ENCODE measurements at places on chromosomes 7 and 10. TPM values are rescaled to one million over a fixed set of nuclear protein-coding genes. Genes with fewer than 3 reads are reported as not detected.

Gene MYOZ1
- total RNA-seq: 1.6 TPM

DNA sequence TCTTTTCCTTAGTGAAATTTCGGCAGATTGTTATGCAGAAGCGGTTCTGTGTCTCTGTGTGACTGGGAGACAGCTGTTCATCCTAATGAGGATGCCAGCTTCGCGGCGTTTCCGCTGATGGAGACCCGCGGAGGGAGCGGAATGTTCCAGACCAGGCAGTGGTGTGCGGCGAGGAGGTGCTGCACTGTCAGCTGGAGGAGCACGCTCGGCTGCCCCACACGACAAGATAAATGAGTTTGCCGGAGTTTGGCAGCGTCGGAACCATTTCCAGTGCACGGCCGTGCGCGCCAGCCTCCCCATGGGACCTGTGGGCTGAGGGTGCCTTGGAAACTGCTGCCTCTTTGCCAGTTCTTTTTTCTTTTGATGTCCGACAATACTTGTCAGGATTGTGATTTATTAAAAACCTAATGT lies 64.6 kb downstream of the WDR37 start:
- DNase-seq: no peak

Gene TSPAN12
- total RNA-seq: 9.7 TPM

DNA sequence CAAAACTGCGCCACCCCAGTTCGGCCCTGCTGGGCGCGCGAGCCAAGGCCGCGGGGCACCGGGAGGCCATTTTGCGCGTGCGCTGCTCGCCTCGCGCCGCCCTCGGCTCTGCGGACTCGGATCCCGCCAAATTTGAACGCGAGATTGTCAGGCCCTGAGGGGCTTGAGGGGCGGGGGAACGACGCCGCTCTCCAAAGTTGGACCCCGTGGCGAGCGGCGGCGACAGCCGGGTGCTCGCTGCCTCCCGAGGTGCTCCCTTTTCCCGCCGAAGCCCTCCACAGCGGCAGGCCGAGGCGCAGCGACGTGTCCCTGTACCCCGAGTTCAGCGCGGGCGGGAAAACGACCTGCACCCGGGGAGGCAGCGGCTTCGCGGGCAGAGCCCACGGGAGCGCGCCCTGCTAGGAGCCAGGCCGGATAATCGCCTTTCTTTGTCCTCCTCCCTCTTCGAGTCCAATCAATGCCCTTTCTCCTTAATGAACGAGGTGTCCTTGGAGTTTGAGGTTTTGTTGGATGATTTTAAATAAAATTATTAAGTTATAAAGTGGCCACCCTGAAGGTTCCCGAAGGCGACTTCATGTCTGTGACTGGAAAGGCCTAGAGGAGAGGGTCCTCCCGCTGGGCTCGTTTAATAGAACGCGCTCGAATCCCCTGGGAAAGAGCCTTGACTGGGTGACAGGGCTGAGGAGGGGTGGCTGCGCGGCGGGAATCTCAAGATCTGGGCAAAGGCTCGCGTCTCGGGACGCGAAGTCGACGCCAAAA lies 10.7 kb upstream of the SPAG6 start:
- no peak for DNase-seq

DNA sequence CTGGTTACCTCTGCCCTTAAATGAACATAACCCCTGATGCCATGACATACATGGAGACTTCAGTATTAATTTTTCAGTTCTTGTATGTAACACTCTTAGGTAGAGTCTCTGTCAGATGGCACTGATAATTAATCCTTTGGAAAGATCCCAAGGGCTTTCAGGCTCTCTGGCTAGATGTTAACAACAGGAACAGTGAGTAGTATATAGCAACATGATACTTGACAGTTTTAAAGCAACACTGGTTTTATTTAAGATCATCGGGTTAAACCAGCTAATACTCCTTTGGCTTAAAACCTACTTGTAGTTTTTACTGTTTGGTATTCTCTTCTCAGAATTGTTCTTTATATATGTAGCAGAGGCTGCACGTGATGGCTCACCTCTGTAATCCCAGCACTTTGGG lies 27.3 kb downstream of the AHCYL2 start:
- DNase-seq: no peak

- no peak for DNase-seq
These were observed at the start of gene JAKMIP3 for GRCh38 chr10:132065491-132066105. TSS of gene JAKMIP3 (plus strand) at chr10:132065946. CDS start at chr10:132104809, 38,863 bp downstream.

Gene TUBAL3
- not detected for total RNA-seq

Gene TMEM26
- total RNA-seq: 2.0 TPM

DNA sequence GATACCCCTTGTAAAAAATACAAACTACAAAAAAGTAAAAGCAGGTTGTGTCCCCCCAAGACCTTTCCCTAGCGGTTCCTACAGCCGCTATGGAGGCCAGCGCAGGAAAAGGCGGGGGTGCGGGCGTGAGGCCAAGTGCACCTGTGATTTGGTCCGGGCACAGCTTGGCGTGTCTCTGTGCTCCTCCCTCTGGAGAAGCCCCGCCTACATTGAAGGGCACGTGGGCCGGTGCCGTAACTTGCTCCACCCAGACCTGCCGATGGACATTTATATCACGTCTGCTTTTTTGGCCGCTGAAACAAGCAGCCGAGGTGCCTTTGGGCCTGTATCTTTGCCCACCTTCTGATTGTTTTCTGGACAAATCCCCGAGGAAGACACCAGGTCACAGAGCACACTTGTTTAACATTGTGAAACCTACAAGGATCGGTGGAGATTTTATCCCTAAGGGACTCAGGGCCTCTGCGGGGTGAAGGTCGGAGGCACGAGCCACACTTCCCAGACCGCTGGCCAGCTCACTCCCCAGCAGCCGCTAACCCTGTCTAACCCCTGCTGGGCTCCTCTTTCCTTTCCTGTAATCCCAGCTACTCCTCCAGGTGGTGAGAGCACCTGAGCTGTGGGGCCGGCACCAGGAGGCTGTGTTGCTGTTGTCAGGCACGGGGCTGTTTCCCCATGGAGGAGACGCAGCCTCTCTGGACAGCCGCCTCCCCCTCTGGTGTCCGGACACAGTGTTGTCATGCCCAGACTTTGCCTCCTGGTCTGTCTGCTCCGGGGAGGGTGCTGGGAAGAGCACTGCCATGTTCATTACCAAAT lies 18.8 kb upstream of the INPP5A start:
- DNase-seq: peak; percentile 23

GRCh38 chr10:73796766-73797165 lies 11.4 kb downstream of the ZSWIM8 start:
- no peak for DNase-seq

GRCh38 chr7:134029743-134030142 lies 97.4 kb upstream of the LRGUK start:
- DNase-seq: no peak

Gene MRPS33
- total RNA-seq: 21.4 TPM
